Activated CD4-positive, alpha-beta T cell treated with anti-CD3 and anti-CD28 coated beads, Interleukin-2, amount 50 U/mL, for 4 hours (primary cell): ENCODE measurements at places on chromosomes 1 and 21.

DNA sequence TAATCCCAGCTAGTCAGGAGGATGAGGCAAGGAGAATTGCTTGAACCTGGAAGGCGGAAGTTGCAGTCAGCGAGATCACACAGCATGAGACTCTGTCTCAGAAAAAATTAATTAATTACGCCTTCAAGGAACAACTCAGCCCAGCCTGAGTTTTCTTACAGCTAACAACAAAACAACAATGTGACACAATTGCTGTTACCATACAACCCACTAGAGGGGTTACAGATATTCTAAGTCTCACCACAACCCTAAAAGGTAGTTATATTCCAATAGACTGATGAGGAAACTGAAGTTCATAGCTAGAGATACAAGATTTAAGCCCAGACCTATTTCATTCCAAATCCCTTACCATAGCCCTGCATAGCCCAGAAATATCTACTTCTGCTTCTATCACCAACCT is 2.9 kb upstream of the LRRC8C start:
- DNase-seq, result no peak

- no peak for DNase-seq
Observed at GRCh38 chr1:245327842-245328241, 173.1 kb downstream of the KIF26B start.

- no peak for DNase-seq
Observed at GRCh38 chr1:115432061-115432460, 94.0 kb upstream of the NGF start.

GRCh38 chr1:219790834-219791615 is 137.3 kb downstream of the SLC30A10 start:
- no peak for DNase-seq

DNA sequence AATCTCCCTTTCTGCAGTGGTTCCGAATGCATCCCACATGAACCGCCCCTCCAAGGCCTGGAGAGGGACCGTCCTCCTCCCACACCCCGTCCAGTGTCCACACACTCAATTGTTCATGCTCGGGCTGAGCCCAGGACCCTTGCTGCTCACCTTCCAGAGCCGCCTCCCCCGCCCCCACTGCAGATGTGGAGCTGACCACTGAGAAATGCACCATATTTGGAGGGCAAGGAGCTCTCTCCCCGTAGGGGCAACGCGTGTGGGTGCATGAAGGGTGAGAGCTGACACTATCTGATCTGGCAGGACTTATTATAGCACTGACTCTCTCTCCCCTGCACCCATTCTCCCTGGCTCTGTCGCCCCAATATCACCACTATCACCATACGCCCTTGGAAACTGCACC is 4.0 kb upstream of the S100A3 start:
- no peak for DNase-seq

- DNase-seq, result peak; percentile 82
Observed at GRCh38 chr21:36069713-36070583, at the start of gene CBR1. Gene CBR1 (plus strand): TSS chr21:36070024. CDS start chr21:36070116, 92 bp downstream.

DNA sequence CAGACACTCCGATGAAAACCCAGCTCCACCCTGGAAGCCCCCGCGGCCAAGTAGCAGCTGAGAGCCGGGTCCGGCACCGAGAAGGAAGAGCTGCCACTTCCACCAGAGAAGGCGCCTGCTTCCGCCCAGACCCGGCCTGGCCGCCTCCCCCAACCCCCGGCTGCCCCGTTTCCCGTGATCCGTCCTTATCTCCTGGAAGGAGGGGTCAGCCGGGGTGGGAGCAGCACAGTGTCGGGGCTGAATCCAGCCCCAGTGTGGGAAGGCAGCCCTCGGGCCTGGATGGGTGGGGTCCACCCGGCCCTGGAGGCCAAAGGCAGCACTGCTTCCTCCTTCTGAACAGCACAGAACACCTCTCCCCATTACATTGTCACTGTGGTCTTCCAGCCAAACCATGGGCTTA is 69.4 kb downstream of the MEGF6 start:
- no peak for DNase-seq

- DNase-seq, result no peak
Observed at GRCh38 chr1:156898161-156898566, 4.6 kb downstream of the PEAR1 start.

DNA sequence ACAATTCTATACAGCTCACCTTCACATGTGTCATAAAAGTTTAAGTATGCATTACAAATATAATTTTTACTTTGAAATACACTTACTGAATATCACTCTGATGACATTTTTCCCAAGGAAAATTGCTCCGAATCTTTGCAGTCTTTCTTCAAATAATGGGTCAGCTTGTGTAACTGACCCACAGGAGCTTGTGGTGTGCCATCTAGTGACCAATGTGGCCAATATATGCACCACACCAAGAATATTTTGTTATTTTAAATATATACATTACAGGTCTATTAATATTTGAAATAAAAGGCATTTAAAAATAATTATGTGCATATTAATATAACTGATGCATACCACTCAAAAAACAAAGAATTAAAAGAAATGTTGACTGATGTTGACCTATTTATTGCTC is 271.4 kb downstream of the TBX15 start:
- DNase-seq, result no peak

- DNase-seq, result no peak
Observed at GRCh38 chr1:244347942-244348341, 103.8 kb downstream of the ADSS2 start.

GRCh38 chr1:117097443-117097842 is 24.1 kb downstream of the TRIM45 start:
- DNase-seq, result no peak

- no peak for DNase-seq
Observed at GRCh38 chr1:229028987-229029878, 241.7 kb upstream of the RAB4A start.

DNA sequence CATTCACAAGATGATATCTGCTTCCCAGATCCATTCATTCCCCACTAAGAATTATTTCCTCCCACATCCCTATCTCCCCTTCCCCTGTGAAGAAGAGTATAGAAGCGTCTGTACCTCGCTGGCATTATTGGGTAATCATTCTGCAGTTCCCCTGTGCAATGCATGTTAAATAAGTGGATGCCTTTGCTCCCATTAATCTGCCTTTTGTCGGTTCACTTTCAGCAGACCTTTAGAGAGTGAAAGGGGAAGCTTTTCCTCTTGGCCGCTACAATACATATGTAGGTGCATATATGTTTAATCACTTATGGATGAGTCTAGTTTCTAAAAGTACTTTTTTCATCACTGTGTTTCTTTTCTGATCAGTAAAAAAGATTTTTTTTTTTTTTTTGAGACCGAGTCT is 7.0 kb downstream of the CLCN6 start:
- no peak for DNase-seq

DNA sequence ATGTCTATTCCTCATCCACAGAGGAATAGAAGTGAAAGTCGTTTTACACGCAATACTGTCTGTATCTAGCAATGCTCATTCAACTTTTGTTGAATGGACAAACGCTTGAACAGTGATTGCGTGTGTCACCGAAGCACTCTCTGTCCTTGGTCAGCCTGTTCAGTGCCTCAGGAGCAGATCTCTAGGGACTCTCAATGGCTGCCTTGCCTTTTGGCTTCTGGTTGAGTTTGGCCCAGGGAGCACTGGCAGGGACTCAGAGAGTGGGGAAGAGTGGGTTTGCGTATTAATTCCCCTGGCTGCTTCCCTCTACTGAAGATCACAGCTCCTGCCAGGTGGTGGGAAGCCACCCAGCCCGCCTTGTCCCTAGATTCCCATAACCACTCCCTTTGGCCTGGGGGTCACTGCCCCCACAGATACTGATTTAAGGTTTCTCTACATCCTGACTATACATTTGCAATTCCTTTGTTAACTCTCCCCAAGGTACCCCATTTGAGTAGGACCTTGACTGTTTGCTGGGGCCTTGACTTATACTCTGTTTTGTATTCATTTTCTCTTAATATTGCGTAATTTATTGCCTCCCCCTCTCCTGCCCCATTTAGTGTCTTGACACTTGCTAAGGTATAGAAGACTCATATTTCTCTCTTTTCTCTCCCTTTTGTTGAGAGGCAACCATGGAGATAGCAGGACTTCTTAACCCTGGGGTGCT is 61.7 kb upstream of the USP24 start:
- DNase-seq, result no peak

DNA sequence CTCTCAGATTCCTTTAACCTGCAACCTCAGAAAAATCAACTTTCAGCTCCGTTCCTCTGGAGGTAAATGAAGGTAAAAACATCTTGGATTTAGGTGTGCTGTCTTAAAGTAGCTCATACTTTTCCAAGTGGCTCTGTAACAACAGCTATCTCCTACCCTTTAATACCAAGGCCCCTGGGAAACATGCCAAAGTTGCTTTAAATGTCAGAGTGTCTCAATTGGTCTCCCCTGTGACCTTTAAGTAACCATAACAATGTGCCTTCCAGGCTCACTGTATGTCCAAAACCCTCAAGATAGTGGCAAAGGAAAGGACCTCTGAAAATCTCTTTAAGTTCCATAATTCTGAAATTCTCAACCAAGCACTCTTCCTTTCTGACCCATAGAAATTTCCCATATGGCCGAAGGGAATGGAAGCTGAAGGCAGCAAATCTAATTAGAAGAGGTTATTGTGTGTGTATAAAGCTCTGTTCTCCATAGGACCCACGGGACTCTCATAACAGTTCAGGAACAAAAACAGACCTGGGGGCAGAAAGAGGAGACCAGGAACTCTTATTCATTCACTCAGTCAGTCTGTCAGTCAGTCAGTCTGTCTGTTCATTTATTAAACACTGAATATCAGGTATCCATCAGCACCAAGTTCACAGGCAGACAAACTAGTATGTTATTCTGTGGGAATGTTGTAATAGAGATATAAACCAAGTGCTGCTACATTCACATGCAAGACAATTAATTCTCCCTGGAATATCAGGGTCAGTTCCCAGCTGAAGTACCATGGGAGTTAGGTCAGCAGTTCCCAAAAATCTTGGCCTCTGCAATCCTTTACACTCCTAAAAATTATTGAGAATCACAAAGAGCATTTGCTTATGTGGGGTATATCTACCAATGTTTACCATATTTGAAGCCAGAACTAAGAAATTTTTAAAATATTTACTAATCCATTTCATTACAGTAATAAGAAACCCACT is 19.1 kb downstream of the ASTN1 start:
- DNase-seq, result no peak

GRCh38 chr1:169103002-169103401 is 3.5 kb upstream of the ATP1B1 start:
- no peak for DNase-seq

DNA sequence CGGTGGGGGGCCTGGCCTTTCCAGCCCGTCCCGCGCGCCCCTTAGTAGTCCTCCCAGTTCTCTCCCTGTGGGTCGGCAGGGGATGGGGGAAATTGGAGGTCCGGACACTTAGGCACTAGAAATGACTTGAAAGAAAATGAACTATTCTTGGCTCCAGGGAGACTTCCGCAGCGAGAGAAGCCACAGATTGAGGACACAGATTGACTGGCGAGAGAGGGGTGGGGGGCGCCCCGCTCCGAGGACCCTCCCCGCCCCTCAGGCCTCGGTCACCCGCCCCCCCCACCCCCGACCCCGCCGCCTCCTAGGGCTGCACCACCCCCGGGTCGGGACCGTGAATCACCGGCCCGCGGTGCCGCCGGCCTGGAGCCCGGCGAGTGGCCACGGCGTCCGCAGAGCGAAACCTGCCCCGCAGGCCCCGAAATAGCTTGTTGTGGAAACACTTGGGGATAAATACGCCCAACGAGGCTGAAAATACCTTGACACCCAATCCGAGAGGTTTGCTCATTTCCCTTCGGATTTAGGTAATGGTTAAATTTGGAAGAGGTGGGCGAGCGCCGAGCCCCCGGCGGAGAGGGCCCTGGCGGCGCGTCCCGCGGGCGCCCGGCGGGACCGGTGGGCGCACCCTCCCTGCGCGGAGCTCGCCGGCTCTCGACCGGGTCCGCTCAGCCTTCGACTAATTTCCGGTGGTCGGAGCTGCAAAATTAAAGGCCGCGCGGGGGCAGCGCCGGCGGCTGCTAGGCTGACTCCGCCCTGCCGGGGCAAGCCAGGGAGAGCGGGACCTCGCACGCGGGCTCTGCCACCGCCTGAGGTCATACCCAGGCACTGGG is at the start of gene GFI1:
Gene GFI1, minus strand, starts transcription at position 675 of the 827 bp plus-strand sequence. CDS start 3,438 bp downstream, outside the sequence.
- DNase-seq, result peak; percentile 58

DNA sequence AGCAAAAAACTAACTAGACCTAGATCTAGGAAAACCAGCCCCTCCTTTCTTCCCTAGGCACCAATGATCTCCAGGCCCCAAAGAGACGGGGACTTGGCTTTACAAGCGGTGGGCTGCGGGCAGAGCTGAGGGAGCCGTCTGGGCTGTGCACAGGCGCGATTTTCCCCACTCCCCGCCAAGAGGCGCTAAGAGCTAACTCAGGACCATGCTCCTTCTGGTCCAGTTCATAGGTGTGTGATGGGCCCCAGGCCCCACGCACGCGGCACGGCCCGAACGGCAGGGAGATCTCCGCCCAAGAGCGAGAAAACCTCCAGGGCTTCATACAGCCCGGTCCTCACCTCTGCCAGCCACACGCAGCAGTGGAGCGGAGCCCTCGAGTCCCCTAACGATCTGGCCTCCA is 7.5 kb upstream of the GPR153 start:
- DNase-seq, result no peak

DNA sequence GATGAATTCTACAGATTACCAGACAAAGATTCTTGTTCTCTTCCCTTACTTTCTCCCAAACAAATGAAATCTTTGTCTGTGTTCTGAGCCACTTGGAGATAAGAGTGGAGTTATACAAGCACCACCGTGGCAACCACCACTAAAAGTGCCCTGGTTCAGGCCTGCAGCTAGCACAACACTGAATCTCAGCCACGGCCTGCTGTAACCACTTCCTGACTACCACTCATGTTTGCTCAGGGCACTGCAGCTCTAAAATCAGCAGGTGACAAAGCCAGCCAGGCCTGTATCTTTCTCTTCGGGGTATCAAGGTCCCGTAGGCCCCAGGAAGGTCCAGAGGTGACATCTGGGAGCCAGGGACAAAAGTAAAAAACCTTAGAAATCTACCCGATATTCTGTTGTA is 3.2 kb upstream of the OR2T6 start:
- DNase-seq, result no peak

DNA sequence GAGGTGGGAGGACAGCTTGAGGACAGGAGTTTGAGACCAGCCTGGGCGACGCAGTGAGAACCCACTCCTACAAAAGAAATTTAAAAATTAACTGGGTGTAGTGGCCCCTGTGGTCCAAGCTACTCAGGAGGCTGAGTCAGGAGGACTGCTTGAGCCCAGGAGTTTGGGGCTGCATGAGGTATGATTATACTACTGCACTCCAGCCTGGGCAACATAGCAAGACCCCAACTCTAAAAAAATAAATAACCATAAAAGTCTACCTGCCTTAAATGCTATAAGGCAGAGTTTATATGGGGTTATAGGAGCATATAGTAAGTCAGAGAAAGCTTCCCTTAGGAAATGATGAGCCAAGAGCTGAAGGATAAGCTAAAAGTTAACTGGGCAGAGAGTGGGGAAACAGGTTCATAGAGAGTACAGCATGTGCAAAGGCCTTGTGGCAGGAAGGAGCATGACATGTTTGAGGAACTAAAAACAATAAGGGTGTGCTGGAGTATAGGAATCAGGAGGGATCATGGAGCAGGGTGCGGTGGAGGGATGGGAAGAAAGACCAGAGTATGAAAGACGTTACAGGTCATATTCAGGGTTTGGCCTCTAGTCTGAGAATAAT is 68.3 kb downstream of the ADSS2 start:
- no peak for DNase-seq

GRCh38 chr1:204261746-204262505 is 48.1 kb upstream of the GOLT1A start:
- no peak for DNase-seq

- DNase-seq, result no peak
Observed at GRCh38 chr1:232145768-232146167, 484.2 kb downstream of the SIPA1L2 start.

- no peak for DNase-seq
Observed at GRCh38 chr1:115781343-115781742, 12.8 kb upstream of the CASQ2 start.
